Suppressor macrophage treated with lipopolysaccharide for 4 hours (primary cell): ENCODE measurements at places on chromosomes 2 and 18.

GRCh38 chr2:232207174-232207573, 171.4 kb upstream of the ALPP start:
- no peak for DNase-seq

- DNase-seq = no peak
Observed at GRCh38 chr18:57843386-57843785, 40.3 kb upstream of the ATP8B1 start.

DNA sequence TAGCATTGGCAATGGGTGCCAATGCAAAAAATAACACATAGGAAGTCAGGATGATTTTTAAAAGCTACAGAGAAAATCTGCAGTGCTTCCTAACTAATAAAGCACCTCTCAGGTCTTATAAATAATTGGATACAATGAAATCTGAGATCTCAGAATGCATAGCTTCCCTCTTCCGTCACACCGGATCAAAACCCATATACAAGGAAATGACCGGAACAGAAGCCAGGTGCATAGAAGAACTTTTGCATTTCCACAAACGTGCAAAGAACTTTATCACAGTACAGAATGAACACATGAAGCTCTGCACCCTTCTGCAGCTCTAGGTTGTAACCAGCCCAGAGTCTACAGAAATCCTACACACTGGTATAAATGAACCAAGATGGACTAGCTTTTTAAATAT, 145.4 kb downstream of the TCF4 start:
- DNase-seq = no peak

DNA sequence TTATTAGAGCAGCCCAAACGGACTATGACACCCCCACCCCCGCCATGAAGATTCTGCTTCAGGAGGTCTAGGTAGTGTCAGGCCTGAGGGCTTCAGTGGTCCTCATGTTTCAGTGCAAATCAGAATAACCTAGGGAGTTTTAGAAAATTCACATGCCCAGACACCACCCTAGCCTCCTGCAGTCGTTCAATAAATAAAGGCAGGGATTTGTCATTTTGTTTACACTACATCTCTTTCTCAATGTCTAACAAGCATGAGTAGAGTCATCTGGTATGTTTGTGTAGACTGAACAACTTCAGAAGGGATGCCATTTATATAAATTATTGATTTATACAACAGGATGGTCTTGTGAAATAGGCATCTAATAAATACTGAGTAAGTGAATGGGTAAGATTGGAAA, 112.1 kb upstream of the SERPINE2 start:
- no peak for DNase-seq

DNA sequence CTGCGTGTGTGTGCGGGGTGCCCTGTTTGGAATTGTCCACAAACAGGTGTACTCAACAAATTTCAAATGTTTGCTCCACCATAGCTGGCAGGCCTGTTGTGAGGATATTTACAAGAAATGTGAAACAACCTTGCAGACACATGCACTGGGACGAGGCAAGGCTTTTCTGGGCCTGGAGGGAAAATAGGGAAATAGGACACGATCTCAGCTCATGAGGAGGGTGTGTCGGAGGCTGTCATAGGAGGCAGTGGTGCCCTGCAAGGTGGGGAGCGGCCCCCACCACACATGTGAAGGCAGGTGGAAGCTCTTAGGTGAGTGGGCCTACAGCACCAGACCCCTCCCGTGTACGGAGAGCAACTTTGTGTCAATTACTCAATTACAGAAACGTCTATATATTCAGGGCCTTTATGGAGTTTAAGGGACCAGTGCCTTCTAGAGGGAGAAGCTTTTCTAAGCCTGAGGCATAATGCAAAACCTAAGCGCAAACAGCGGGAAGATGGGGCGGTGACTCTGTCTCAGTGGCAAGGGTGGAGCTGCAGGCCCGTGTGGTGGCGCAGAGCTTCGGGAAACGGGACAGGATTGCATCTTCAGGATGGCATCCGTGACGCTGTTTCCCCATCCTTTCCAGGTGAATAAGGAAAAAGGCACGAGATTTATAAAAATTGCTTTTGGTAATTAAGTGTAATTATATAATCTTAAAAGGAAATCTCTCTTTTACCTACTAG, 48.0 kb downstream of the RNF144A start:
- no peak for DNase-seq

DNA sequence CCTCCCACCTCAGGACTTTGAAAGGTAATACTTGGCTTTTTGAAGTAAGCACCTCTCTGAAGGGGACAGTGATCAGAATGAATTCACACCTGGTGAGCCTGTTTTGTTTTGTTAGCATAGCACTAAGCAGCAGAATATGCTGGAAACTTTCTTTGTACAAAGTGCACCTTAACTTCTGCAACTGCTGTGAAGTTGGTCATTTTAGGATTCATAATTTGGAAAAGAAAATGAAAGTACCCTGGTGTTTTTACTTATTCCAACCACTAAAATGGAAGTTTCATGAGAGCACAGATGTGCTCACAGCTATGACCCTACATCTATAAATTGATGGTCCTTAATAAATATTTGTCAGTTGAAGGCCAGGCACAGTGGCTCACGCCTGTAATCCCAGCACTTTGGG, 257.8 kb upstream of the STON1 start:
- no peak for DNase-seq

- no peak for DNase-seq
Observed at GRCh38 chr2:98050070-98050469, 36.9 kb upstream of the VWA3B start.

DNA sequence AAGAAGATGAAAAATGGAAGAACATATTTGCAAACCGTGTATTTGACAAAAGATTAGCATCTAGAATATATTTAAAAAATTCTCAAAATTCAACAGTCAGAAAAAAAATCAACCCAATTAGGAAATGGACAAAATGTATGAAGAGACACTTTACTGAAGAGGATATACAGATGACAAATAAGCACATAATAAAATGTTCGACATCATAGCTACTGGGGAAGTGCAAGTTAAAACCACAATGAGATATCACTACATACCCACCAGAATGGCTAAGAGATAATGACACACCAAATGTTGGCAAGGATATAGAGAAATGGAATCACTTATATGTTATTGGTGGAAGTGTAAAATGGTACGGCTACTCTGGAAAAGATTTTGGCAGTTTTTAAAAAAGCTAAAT, 11.7 kb upstream of the NUP35 start:
- no peak for DNase-seq

GRCh38 chr2:224951723-224952481, 90.4 kb downstream of the DOCK10 start:
- DNase-seq = peak; percentile 79

- DNase-seq = no peak
Observed at GRCh38 chr2:146869328-146869727, 975.5 kb upstream of the ACVR2A start.

GRCh38 chr2:148594216-148594615, 50.3 kb upstream of the EPC2 start:
- DNase-seq = no peak

DNA sequence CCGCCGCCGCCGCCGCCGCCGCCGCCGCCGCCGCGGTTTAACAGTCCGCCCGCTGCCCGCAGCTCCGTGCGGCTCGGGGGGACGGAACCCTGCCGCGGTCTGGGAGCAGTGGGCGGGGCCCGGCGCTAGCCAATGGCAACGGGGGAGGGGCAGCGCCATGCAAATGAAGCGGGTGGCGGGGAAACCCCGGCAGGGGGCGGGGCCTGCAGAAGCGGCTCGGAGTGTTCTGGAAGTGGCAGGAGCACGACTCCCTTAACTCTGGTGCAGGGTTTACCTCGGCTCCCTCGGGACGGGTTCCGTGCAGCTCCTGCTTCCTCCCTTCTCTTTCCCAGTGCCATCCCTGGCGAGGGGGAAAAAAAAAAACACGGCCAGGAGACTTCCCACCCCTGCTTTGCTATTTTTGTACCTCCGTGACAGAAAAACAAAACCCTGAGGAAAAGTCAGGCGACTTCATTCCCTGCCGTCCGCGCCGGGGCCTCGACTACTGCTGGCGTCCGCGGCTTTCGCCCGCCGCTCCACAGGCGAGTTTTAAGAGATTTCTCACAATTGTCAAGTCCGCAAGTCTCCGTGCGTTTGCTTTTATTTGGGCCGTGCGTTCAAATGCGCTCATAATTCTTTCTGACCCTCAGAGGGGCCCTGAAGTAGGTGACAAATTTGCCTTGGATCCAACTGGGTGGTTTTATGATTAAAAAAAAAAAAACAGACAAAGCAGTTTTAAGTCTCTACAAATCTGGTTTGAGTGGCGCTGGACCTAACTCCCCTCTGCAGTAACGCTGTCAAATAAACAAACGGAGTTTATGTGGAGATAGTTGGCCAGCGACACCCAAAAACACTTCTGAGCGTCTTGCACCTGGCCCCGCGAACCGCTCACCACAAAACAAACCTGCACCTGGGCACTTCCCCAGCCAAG, at the start of gene KANSL1L:
Gene KANSL1L (minus strand): TSS at position 101 of the 910 bp plus-strand sequence. CDS start 16,827 bp downstream, outside the sequence.
- DNase-seq = peak; percentile 99
